Stimulated activated CD4-positive, alpha-beta T cell treated with anti-CD3 and anti-CD28 coated beads, Interleukin-4, amount 100 ng/mL, for 4 hours (primary cell): ENCODE measurements at places on chromosomes 2 and 18.

DNA sequence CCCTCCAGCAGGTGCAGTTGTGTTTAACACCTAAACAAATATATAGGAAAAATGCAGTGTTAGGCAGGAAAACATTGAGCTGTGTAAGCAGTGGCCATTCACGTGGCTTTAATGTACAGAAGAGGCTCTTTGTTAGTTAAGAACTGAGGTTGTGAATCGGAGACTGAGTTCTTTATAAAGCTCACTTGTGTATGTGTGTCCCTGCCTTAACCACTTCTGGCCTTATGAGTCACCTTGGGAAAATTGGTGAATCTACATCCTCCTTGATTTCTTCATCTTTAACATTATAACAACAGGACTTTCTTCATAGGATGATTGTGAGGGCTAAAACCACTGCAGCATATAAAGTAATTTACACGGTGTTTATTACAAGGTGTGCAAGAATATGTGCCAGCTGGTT lies 188.4 kb upstream of the TPO start:
- no peak for DNase-seq

DNA sequence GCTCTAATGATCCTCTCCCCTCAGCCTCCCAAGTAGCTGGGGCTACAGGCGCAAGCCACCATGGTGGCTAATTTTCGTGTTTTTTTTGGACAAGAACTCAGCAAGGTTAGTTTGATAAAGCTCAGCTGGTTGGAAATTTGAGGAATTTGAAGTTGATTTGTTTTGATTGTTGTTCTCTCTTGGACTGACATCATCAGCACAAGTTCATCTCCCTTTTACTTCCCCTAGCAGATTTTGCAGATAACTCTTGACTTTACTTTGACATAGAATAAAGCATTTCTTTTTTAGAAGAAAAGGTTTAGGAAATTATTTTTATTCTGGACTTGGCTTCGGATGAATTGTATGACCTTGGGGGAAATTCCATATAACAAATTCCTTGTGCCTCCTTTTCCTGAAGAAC lies 74.9 kb upstream of the DLX2 start:
- DNase-seq = no peak

DNA sequence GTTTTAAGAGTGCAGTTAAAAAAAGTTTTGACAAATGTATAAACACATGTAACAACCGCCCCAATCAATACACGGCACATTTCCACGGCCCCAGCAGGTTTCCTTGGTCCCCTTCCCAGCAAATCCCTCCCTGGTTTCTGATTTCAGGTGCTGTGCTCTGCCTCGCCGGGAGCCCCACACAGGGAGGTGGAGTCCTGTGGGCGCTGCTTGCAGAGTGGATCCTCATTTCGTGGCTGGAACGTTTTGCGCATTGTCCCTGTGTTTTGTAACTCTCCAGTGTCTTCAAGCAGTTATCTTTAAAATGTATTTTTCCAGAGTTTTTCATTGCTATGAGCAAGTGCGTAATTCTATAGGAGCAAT lies 124.8 kb downstream of the GALR1 start:
- no peak for DNase-seq

DNA sequence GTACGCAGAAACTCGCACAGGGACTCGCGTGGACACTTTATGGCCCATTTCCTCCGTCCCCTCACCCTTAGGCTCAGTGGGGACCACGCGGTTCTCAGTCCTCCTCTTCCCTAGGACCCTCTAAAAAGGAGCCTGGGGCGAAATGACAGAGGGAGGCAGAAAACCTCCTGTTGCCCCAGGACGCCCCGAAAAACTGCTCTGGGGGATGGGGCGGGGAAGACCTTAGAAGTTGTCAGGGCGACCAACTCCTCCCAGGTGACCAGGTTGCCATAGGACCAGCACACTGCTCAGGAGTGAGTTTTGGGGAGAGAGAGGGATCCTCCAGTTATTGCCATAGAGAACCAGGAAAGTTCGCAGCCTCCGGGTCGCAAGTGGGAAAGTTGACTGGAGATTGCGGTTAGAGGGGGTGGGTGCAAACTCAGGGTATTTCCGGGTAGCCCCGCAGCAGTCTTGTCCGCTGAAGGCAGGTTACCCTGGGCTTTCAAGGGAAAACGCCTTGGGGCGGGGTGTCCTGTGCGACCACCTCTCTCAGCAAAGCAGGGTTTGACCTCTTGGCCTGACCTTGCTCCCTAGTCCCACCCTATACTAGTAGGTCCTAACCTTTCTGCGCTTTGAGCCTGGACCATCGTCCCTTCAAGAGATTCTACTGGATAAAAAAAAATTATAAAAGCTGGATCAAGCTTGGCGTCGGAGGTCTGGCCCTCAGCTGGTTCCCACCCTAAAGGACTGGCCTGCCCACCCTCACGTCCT lies 7.8 kb upstream of the PAX3 start:
- no peak for DNase-seq

GRCh38 chr2:200050921-200051610 lies 95.7 kb downstream of the MAIP1 start:
- no peak for DNase-seq

DNA sequence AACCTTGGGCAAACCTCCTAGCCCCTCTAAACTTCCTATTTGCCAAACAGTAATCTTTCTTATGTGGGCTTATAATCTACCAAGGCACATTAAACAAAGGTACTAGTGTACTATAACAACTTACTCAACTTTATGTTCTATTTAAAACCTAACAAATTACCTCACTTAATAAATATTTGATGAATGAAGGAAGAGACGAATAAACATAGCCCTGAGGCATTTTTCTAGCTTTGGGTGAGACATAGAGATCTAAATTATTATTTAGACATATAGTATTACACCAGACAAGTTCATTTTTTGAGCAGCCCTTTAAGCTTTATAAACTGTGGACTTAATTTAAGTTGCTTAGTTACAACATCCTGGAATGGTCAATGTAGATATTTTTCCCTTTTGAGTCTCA lies 104.6 kb downstream of the UNC80 start:
- DNase-seq = no peak
